ENCODE measurements at places on chromosomes 5 and 9.

DNA sequence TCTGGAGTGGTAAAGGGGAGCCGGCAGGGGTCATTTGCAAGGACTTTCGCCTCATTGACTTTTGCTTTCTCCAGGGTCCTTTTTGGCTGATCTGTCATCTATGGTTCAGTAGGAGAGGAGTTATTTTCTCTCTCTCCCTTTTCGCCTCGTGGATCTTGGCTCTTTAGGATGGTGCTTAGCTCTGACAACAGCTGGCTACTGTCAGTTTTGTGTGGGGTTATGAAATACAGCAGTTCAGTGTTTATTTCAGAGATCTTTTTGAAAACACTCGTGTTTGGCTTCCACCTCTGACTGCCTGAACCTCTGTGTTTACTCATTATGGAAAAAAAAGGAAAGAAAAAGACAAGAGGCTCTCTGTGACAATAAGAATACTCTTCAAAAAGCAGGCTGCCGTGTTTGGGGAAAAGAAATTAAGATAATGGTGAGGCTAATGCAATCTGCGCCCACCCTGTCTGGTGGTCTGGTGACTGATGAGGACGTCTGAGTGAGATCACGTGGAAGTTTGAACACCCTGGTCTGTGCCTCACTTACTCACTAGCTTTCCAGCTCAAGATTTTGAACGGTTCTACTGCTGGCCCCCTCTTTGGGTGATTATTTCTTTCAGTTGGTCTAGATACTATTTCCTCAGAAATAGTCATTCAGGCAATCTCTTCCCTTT is 567.7 kb downstream of the CAAP1 start:
- no peak for DNase-seq

DNA sequence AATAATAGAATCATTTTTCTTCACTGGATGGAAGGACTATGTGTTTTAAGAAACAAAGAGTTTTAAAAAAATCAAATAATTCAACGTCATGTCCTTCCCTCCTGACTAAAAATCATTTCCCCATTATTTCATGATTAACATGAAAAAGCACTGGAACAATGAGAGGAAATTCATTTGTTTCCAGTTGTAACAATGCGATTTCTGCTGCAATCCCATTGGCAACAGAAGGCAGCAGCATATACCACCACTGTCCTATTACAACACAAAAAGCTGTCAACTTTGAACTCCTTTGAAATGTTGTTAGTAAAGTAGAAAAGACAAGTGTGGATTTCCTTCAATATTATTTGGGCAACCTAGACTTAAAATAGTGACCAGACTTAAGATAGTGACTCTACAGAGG is 3.1 kb downstream of the C5orf63 start:
- no peak for DNase-seq

GRCh38 chr5:169201597-169201996 is 99.3 kb downstream of the SLIT3 start:
- no peak for DNase-seq

GRCh38 chr9:133959171-133959570 is 33.0 kb downstream of the VAV2 start:
- no peak for DNase-seq

- no peak for DNase-seq
Measured at GRCh38 chr5:72559866-72560766, 52.9 kb upstream of the ZNF366 start.

DNA sequence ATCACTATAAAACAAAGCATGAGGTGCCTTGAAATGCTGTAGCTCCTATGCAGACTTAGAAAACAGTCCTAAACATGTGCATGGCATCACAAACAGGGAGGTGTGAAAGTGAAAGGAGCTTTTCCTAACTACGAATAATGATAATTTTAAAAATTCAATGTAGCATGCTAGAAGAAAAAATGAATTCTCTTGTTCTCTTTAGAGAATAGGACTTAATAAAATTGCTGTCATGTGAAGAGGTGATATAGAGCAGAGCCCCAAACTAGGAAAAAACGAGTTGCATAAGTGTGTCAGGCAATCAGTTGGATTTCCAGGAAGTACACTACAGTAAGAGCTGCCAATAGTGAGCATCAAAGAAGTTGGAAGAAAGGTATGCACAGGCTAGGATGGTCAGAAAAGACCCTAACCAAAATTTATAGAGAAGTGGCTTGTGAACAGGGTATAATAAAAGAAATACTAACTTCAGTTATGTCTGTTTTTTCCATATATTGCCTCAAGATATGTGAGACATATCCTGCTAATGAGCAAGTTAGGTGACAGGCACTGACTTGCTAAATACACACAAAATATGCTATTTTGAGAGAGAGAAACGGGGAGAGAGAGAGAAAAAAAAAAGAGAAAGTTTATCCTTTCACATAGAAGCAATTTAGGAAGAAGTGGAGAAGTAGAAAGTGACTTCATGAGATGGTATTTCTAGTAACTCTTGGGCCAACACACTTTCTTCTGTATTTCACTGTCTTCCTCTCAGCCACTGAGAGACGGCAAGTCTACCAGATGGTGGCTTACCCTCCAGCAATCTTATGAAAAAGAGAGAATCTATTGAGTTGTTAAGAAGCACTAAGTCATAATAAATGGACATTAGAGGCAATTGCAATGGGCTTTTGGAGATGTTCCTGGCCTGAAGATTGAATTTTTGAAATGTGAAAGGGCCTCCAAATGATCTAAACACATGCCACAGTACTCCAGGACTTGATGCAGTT is 18.0 kb downstream of the ITGA2 start:
- no peak for DNase-seq

- no peak for DNase-seq
Measured at GRCh38 chr5:96968074-96968473, 32.2 kb downstream of the LNPEP start.

DNA sequence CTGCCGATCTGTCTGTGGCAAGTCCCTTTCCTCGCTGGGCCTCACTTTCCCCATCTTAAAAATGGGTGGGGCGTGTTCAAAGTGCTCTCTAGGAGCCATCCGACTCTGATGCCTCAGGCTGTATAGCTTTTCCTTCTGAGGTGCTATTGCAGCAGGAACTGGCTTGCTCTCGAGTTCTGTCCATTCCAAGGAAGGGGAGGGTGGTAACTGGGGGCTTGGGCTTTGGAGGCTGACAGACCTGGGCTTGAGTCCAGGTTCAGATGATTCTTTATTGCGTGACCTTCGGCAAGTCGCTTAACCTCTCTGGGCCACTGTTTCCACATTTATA is 139.5 kb downstream of the RGS3 start:
- DNase-seq = no peak

- DNase-seq = no peak
Measured at GRCh38 chr9:70285246-70285645, 26.5 kb downstream of the SMC5 start.

GRCh38 chr5:112918679-112919078 is 3.3 kb downstream of the REEP5 start:
- no peak for DNase-seq

DNA sequence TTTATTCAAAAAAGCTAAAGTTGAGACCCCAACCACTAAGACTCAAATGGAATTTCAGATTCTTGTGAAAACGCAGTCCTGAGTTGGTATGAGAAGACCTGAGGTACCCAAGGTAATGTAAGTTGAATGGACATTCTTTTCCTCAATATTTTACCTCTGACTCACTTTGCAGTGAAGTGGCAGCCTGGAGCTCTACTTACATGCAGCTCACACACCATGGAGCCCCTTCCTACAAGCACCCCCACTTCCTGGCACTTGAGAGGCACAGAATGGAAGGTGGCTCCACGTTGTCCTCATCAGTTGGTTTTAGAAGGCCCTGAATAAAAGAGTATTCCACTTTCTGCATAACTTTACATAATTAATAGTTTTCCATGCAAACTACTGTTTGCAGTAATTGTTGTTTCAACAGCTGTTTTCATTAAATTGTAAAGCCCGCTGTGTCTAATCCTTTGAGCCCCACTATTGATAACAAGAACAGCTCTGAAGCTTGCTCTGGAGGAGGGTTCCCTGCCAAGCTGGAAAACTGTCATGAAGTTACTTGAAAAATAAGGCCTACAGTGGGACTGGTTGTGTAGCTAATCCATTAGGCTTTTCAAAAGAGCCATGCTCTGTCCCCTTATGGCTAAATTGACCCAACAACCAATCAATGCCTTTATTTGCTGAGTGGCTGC is 102.2 kb upstream of the SPATA31D4 start:
- DNase-seq = no peak

GRCh38 chr5:172499287-172499686 is 45.0 kb upstream of the SH3PXD2B start:
- no peak for DNase-seq

DNA sequence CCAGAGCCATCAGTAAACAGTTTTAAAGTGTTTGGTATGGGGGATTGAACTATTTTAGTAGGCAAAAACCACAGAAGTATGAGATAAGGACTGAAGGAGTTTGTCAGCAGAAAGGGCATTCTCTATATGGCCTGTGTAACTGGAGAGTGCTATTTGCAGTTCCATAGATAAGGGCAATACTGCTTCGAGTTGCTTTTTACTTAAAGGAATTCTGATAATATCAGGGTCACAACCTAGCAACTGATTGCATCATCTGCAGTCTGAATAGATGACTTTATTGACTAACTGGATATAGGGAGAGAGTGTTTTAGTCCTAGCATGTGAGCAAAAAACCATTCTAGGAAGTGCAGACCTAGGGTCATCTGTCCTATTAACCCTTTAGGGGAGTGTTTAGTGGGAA is 645.2 kb upstream of the PTPRD start:
- no peak for DNase-seq

Measured in central memory CD4-positive, alpha-beta T cell (primary cell).